ENCODE measurements at places on chromosomes 2 and 18.

GRCh38 chr2:182101263-182101662, 115.6 kb downstream of the PPP1R1C start:
- no peak for DNase-seq

DNA sequence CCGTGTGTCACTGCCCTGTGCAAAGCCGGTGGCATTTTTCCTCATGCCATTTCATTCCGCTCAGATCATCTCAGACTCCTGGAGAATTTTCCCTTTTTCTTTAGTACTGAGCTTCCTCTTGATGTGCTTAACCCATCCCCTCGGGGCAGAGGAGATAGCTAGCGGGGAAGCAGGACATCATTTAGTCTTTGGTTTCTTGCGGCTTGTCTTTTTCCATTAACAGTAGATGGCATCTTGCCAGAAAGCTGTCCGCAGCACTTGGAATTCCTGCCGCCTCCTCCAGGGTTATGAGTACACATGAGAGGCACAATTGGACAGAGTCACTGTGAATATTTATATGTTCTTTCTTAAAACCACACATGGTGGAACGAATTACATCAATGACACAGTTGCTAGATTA, 226.6 kb downstream of the ALPK2 start:
- no peak for DNase-seq

- DNase-seq = no peak
Measured at GRCh38 chr2:118639371-118639770, 208.1 kb downstream of the EN1 start.

GRCh38 chr18:5395860-5396448, 100.4 kb upstream of the ZBTB14 start:
- DNase-seq = peak; percentile 52

DNA sequence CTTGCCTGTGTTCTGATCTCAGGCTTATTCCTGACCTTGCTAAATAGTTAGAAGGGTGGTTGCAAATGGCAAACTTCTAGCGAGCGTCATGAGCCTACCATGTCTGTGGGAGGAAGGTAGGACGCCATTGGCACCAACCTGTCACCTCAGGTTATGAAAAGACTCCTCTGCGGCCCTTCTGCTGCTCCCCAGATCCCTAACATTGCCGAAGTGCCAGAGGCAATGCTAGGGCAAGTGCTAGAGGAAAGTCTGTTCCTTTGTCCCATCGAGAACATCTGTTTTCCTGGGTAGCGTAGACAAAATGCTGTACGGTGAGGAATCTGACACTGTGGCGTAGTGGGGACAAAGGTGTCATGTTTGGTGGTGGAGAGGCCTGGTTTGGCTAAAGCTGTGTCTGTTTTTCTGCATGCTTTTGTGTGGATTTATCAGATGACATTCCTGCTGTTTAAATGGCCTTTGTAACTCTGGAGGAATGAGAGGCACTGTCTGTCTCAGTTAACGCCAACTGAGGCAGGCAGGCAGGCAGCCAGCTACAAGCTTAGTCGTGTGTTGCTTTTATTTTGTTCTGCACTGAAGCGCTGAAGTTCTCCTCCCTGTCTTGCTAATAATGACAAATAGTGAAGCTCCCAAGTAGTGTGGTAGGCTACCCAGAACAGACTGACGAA, 94.1 kb downstream of the PRPF40A start:
- no peak for DNase-seq

GRCh38 chr18:12867441-12868123, 16.5 kb downstream of the PTPN2 start:
- DNase-seq = no peak

GRCh38 chr18:77132369-77133050, at the start of gene MBP:
TSS of gene MBP (minus strand) at chr18:77132783. CDS start at chr18:77105261, 27,522 bp downstream.
- peak; percentile 78 for DNase-seq

DNA sequence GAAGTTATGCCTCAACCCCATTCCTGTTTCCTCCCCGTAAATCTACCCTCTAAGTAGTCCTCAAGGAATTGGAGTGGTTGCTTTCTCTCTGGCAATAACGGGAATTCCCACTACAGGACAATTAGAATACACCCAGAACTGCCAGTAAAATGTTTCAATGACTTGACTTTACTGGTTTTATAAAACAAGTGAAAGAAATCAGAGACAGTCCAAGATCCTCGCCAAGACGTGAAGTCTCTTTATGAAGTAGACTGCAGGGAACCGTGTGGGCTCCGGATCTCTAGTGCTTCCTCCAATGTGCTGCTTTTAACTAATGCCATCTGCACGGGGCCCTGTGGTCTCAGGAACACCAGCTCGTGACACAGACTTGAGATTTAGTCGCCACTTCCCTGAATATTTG, 101.4 kb downstream of the CPO start:
- no peak for DNase-seq

DNA sequence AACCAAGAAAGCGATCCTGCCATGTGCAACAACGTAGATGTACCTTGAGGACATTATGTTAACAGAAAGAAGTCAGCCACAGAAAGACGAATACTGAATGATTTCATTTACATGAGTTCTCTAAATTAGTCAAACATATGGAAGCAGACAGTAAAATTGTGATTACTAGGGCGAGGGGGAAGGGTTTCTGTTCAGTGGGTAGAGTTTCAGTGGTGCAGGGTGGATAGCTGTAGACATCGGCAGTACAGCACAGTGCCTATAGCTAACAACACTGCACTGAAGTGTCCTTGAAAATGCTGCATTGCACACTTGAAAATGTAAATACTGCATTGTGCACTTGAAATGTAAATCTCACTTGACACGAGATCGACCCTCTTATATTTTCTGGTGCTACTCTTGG, 275.3 kb downstream of the GALR1 start:
- DNase-seq = peak; percentile 4

DNA sequence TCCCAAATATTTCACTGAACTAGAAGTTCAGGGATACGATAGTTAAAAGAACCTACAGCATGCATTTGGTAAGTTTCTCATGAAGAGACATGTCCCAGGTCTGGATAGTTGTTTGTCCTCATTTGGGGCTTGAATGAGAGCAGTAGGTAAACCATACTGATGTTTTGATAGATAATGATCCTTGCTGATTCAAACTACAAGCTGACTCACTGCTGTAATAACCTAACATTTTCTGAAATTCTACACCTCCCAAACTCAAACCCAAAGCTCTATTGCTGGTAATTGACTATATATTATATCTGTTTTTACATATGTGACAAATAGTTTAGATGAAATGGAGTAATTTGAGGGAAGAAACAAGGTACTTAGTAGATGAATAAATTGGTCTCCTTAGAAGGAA, 154.1 kb upstream of the BOD1L2 start:
- peak; percentile 65 for DNase-seq

GRCh38 chr2:40540026-40540425, 88.1 kb upstream of the SLC8A1 start:
- no peak for DNase-seq

DNA sequence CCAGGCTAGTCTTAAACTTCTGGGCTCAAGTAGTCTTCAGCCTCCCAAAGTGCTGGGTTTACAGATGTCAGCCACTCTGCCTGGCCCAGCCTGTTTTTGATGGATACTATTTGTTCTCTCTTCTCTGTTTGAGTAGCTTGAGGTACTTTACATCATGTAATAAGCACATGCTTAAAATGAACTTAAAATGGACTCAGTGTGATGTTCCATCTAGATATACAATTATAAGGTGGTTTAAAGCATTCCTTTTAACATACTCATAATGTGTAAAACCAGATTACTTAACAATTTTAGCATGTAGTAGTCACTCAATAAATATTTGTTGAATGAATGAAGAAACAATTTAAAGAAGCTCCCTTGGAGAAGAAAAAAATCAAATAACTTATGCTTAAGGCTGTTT, 9.6 kb downstream of the PTPRM start:
- no peak for DNase-seq

DNA sequence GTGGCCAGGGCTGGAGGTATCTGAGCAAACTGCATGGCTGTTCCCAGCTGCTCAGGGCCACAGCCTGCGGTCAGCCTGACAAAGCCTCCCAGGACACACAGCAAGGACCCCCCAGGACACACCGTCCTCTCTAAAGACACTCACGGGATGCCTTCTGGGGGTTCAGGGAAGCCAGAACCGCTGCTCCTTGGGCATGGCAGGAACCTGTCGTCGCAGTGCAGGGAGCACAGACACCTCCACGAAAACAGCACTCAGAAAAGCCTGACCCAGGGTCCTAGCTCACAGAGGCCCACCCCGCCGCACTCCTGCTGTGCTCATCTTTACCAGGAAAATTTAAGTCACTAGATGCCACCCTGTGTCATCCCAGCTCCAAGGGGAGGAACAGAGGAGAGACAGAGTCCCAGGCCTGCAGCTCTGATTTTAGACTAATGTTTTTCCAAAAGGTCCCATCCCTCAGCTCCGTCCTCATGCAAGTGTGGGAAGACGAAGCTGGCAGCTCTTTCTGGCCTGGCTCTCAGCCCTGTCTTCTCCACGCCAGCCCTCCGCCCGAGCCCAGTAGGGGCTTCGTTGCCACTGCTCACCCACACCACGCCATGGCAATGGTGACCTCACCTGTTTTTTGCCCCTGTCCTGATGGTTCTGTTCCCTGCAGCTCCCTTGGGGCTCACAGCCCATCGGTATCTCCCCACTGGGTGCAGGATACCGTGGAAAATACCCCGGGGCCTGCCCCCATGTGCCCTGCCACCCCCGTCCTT, 23.9 kb upstream of the SLC66A3 start:
- no peak for DNase-seq

DNA sequence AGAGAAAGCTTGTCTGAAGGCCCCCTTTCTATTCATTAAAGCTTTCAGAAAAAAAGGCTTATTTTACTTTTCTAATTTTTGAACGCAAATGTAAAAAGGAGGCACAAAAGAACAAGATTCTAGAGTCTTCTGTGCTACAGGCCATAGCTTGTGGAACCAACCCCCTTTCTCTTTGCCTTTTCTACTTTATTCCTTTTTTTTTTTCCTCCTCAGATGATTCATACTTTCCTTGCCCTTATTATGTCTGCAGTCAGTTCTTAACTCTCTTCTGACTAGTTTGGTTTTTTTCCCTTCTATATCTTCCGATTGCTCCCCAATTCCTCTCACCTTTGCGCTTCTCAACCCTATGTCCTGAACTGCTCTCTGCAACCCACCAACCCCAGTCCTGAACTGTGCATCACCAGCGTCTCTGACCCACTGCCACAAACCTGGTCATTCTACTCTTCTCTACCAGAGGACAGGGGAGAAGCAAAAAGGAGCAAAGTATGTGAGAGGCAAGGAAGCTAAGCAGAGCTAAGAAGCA, 56.9 kb upstream of the WIPF1 start:
- no peak for DNase-seq

DNA sequence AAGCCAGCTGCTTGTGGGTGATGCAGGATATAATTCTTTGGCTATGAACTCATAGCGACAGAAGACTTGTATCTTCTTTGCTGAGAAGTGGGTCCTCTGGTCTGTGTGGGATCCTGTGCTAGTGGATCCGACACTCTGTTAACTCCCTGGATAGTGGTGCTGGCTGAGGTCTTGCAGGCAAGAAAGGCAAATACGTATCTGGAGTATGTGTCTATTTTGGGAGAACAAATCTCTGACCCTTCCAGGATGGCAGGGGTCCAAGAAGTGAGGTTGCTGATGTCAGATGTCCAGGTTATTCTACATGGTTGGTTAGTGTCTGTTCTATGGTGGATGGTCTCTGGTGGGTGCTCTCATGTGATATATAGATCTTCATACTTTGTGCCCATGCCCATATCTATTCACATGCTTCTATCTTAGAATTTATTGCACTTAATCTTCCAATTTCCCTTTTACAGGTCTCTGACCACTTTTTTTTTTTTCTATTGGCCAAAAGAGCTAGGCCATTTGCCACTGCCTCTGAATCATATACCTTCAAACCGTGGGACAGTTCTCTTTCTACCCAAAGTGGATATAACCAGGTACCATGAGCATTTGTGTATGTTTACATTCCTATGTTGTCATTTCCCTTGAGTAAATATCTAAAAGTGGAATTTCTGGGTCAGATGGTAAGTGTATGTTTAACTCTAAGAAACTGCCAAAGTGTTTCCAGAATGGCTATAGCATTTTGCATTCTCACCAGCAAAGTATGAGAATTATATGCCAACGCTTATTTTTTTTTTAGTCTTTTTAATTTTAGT, 45.1 kb upstream of the RBMS1 start:
- DNase-seq = no peak

GRCh38 chr2:468648-469336, 180.9 kb upstream of the ALKAL2 start:
- no peak for DNase-seq

GRCh38 chr2:197137826-197138477, 172.6 kb downstream of the ANKRD44 start:
- DNase-seq = peak; percentile 47

- no peak for DNase-seq
Measured at GRCh38 chr2:54755641-54756326, 32.3 kb downstream of the EML6 start.

GRCh38 chr2:83369601-83370418, 1089.3 kb downstream of the SUCLG1 start:
- no peak for DNase-seq

GRCh38 chr2:57429831-57430230, 616.8 kb upstream of the VRK2 start:
- no peak for DNase-seq

GRCh38 chr2:167198009-167198408, 309.7 kb downstream of the XIRP2 start:
- no peak for DNase-seq

- DNase-seq = no peak
Measured at GRCh38 chr2:120425014-120425413, 79.1 kb downstream of the INHBB start.

DNA sequence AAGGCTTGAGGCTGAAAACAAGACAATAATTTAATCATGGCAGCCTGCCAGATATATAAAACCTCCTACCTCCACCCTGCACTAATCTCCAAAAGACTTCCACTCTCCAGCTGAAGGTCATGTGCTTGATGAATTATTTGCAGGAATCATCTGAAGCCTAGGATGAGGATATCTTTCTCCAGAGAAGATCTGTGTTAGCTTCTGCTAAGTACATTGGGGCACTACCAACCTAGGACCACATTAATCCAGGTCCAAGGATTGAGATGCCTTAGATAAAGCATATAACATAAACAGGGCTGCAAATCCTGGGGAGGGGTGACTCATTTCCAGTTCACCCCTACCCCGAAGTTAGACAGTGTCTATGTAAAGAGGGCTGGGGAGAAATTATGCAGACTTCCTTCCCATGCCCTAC, 80.5 kb upstream of the FRZB start:
- DNase-seq = no peak

- DNase-seq = no peak
Measured at GRCh38 chr18:46555724-46556123, 101.3 kb downstream of the LOXHD1 start.

DNA sequence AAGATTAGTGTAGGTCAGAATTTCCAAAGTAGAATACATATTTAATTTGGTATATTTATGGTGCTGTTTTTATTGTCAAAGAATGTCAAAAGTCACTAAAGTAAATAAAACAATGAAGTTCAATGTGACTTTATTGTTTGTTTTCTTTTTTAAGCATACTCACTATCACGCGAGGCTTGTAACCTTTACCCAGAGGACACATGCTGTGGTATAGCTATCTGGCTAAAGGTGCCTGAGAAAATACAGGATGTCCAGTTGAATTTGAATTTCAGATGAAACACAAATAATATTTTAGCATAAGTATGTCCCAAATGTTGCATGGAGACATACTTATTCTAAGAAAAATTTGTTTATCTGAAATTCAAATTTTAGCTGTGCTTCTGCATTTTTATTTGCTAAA, 103.3 kb upstream of the KLF7 start:
- DNase-seq = no peak
